Panc1 (cell line): ENCODE measurements at places on chromosomes 1 and 21.

DNA sequence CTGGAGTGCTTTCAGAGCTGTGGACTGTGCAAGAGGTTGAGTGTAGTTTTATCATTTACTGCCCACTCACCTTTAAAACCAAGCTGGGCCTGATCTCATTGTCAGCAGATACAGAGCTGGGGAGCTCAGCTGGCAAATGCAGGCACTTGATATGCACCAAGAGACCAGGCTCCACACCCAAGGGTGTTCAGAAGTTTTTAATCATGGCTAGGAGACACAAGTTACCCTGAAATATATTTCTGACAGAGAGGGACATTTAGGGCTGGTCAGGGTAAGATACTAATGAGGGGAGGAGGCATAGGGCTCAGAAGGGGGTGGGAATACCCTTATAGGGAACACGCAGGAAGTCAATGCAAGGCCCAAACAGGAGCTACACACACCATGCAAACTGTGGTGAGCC lies 153.7 kb downstream of the ELAVL4 start:
- DNase-seq = no peak

- DNase-seq = no peak
Observed at GRCh38 chr1:33286451-33287185, 30.3 kb downstream of the ZNF362 start.

- DNase-seq = no peak
Observed at GRCh38 chr1:13663969-13664368, 36.0 kb upstream of the PRDM2 start.

DNA sequence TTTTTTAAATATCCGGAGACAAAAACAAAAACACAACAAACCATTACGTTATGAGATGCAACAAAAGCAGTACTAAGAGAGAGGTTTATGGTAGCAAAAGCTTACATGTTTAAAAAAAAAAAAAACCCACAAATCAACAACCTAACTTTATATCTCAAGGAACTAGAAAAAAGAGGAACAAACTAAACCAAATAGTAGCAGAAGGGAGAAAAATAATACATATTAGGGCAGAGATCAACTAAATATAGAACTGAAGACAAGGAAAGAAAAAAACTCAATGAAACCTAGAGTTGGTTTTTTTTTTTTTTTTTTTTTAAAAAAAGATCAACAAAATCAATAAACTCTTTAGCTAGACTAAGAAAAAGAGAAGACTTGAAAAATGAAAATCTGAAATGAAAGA lies 34.9 kb downstream of the ZNF644 start:
- DNase-seq = no peak

- DNase-seq = no peak
Observed at GRCh38 chr1:155622191-155622590, 12.2 kb downstream of the MSTO1 start.
